ENCODE measurements at places on chromosomes 12 and 14.

DNA sequence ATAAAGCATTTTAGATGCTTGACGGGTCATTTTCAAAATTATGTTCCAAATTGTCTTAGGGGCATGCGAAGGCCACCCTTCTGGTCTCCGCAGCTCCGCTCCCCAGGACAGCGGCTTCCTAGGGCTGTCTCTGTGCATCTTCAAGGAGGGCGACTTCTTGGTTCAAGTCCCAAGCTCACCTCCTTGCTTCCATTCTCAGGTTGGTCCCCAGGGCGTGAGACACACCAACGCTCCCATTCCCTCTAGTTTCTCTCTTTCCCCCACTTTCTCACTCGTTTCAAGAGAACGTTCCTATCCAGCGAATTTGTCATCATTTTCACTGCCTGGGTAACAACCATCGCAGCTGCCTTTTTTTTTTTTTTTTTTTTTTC lies 109.4 kb upstream of the CCND2 start:
- no peak for DNase-seq

DNA sequence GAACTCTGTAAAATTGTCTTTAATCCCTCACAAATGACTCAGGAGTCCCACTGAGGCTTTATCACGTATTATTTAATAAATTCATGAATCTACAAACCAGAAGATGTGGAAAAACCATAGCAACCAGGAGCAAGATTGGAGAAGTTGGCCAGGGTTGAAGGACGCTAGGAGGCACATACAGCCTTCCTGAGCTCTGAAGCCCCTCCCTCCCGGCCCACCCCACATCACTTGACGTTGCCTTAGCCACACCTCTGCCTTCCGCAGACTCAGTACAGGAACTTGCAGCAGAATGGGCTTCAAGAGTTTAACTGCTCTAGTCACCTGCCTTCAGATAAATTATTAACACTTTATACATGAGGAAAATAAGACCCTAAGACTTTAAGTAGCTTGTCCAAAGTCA lies 33.9 kb downstream of the SLC35F4 start:
- DNase-seq = no peak

DNA sequence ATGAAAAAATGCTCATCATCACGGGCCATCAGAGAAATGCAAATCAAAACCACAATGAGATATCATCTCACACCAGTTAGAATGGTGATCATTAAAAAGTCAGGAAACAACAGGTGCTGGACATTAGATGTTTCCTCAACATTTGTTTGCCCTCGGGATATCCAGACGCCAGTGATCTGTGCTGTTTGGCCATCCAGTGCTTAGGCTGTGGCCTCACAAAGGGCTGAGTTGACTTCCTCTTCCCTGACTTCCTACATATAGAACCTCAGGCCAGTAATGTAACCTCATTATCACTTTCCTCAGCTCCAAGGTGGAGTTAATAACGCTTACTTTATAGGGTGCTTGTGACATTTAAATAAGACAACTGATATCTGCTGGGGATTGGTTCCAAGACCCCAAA lies 51.8 kb downstream of the SLC15A5 start:
- DNase-seq = no peak

DNA sequence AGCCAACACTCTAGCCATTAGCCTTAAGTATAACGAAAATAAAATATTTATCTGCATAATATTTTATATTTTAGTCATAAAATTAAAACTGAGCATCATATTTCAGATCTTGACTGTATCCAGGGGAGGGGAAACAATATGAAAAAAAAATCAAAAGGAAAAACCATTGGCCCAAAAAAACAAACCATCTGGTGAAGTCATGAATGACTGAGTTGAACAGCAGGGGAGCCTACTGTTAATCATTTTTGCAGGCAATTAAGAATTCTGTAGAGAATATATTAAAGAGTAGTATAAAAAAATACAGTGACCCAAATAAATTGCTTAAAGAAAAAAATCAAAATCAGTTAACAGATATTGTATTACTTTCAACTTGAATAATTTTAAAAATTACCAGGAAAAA lies 224.8 kb downstream of the C12orf50 start:
- no peak for DNase-seq

DNA sequence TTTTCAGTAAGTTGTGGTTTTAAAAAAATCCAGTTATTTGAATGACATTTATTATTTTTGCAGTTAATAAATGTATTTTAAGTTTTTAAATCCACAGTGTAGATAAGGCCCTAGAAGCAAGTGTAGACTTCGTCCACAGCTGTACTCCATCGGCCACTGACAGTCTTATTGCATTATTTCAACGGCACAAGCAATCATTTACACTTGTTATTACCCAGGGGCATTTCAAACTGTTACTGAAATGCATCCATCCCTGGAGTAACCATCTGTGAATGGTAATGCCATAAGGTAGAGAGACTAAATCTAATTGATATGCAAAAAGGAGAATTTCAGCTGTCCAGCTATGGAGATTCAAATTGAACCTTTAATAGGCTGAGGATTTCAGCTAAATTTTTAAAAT lies 48.4 kb downstream of the BICD1 start:
- no peak for DNase-seq

All from tibial artery (tissue), 4 donors.